Activated naive CD4-positive, alpha-beta T cell (primary cell): ENCODE measurements at places on chromosomes 3 and 15.

DNA sequence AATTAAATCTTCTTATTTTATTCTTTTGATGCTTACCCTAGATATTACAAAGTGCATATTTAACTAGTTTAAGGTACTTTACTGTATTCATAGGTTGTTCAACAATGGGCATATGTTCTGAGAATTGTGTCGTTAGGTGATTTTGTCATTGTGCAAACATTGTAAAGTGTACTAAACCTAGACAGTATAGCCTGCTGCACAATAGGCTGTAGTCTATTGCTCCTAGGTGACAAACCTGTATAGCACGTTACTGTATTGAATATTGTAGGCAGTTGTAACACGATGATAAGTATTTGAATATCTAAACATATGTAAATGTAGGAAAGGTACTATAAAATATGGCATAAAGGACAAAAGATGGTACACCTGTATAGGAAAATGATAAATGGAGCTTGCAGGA lies 100.7 kb downstream of the CACNA2D3 start:
- DNase-seq: no peak

DNA sequence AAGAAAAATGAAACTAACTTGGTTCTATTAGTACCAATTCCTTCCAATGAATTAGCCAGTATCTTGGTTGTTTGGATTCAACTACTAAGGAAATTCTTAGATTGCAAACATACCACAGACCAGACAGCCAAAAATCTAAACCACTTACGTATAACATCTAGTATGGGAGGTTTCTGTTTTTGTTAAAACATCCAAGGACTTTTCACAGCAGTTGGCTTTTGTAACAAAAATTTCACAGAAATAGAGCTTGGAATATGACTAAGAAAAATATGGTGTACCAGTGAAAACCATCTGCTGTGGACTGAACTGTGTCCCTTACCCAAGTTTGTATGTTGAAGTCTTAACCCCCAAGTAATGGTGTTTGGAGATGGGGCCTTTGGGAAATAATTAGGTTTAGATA lies 199.2 kb downstream of the OTOL1 start:
- no peak for DNase-seq

- no peak for DNase-seq
These were observed 14.0 kb downstream of the UBE2E1 start for GRCh38 chr3:23819599-23820360.

DNA sequence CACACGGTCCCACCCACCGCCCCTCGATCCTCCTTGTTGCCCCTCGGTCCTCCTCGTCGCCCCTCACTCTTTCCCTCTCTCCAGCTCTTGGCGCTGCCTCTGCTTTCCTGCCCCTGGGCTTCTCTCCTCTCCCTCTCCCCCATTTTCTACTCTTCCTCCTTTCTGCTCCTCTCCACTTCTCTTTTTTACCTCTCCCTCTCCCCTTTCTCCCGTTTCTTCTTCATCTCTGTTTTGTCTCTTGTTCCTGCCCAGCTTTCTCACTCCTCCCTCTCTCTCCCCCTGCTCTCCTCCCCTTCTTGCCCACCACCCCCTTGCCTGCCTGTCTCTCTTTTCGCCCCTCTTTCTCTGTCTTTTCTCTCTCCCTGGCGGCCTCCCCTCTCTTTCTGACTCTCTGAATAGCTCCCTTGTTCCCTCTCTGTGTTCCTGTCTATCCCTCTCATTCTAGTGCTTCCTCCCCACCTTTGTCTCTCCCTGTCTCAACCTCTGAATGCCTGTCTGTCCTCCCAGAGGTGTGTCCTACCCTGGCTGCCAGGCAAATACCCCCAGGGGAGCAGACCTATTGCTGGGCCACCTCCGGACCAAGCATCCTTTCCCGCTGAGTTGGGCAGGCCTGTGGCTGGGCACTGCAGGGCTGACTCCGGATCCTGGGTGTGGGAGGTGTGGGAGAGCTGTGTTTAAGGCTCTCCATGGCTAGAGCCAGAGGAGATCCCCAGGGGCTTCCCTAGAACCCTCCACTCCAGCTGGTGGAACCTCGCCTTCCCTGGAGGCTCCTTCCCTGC lies 41.0 kb downstream of the EPHB3 start:
- no peak for DNase-seq

GRCh38 chr3:109057056-109057455 lies 60.9 kb downstream of the MORC1 start:
- no peak for DNase-seq
